Activated gamma-delta T cell treated with anti-CD3 and anti-CD28 coated beads, Interleukin-2, amount 50 U/mL, for 16 hours (primary cell): ENCODE measurements at places on chromosomes 6 and 20.

DNA sequence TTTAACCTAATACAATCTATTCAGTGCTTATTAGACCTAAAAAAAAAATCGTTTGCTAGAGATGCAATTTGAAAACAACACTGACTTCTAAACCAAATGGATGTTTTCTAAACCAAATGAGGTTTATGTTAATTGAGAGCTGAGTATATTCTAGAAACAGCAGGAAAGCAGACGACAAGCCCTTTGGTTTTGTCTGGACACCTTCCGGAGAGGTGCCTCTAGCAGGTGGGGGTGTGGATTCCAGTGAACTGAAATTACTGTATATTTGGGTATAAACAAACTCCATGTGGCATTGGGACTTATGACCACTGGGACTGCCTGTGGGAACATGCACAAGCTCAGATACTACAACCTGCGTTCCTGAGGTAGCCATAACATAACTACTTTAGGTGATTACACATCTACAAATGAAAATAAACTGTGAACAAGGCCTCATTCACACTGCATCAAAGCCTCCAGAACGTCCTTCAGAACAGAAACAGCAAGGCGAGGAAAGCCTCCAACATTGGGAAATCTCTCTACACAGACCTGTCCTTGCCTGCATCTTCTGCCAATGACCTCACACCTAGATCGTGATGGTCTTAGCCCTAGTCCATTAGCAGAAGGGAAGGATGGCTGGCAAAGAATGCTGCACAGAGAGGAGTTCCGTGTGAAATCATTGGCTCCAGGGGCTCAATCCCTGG, 206.8 kb upstream of the FOXQ1 start:
- no peak for DNase-seq

GRCh38 chr20:33915726-33916331, 77.9 kb upstream of the RALY start:
- DNase-seq: peak; percentile 39

GRCh38 chr6:110357298-110357663, 868 bp downstream of the METTL24 start:
- DNase-seq: no peak

DNA sequence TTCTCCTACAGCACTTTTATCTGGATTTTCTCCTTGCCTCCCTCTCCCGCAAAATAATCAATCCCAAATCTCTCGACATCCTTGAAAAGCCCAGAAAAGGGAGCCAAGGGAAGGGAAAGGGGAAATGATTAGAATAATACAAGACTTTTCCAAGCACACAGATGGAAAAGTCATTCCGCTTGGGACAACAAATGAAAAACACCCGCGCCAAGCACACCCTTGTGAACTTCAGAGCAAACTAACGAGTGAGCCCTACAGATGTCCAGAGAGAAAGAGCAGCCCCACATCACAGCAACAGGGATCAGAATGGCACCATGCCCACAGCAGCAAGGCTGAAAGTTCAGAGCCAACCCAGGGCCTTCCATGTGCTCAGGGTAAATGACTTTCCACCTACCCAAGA, 49.6 kb downstream of the NINL start:
- no peak for DNase-seq

- DNase-seq: no peak
Observed at GRCh38 chr20:60589623-60590022, 631.4 kb downstream of the CDH26 start.

GRCh38 chr6:42984924-42985475, 630 bp downstream of the PPP2R5D start:
- no peak for DNase-seq

DNA sequence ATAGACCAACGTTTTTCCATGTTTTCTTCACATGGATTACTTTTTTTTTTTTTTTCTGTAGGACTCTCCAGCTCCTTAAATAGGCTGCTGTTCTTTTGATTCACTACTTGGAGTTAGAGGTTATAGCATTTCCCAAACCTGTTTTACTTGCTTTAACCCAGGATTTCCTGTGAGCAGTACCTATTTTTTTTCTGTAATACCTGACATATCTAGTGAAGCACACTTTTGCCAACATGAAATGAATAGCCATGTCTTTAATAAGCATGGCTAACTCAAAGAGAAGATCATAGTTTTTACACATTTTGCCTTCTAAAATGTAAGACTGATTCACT, 137.0 kb downstream of the FOXA2 start:
- no peak for DNase-seq

DNA sequence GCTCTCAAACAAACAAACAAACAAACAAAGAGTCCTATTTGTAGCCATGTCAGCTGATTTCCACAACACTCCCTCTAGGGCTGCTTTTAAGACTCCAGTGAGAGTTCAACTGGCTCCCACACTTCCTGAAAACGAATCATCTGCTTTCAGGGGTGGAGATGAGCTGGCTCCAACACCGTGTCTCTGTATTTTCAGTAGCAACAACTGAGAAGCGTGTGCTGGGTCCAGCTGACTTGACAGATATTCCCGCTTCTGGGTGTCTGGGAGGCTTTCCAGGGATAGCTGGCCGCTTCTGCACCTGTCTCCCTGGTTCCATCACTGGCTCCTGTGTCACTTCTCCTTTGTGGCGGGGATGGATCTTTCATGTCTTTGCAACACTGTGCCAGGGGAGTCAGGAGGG, 272.5 kb upstream of the SOX4 start:
- no peak for DNase-seq

DNA sequence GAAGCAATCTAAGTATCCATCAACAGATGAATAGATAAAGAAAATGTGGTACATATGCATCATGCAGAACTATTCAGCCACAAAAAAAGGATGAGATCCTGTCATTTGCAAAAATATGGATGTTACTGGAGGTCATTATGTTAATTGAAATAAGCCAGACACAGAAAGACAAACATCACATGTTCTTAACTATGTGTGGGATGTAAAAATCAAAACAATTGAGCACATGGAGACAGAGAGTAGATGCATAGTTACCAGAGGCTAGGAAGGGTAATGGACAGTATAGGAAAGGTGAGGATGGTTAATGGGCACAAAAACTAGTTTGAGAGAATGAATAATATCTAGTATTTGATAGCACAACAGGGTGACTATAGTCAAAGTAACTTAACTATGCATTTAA, 26.3 kb downstream of the GGTLC1 start:
- DNase-seq: no peak

DNA sequence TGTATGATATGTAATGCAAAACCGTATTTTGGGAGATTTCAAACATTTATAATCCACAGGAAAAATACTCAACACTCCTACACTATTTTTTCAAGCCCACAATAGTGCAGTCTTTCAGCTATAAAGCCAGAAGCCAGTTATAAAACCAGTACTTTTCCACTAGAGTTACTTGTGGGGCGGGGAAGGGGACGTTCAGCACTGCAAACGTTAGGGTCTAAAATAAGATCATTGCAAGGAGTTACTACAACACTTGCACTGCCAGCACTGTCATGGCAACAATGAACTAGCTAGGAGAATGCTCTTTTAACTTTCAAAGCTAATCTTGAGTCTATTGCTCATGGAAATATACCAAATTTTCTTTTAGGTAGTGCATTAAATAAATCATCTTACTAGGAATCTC, 14.7 kb downstream of the SESN1 start:
- DNase-seq: no peak

DNA sequence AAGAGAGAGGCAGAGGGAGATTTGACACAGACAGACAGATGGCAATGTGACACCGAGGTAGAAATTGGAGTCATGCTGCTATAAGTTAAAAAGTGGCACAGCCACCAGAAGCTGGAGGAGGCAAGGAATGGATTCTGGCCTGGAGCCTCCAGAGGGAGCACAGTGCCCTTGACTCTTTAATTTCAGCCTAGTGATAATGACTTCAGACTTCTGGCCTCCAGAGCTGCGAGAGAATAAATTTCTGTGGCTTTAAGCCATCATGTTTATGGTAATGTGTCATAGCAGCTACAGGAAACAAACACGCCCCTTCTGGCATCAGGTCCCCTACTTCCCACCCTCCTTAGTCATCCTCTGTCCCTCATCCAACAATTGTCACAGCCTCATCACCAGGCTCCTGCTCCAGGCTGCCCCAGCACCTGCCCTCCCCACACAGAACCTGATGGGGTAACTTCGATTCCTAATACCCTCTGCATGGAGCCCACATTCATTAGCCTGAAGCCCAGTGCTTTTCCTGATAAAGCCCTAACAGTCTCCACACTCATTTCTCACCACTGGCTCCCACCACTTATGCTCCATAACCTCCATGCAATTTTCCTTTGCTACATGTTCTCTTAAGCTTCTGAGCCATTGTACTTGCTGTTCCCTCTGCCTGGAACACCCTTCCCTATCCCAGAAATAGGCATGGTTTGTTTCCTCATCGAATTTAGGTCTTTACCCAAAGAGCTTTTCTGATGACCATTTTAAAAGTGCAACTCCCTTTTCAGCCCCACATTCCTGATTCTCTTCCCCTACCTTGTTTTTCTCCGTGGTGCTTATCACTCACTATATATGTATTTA, 69.7 kb upstream of the TOX2 start:
- no peak for DNase-seq

GRCh38 chr6:153942361-153942760, 96.7 kb upstream of the OPRM1 start:
- DNase-seq: no peak

DNA sequence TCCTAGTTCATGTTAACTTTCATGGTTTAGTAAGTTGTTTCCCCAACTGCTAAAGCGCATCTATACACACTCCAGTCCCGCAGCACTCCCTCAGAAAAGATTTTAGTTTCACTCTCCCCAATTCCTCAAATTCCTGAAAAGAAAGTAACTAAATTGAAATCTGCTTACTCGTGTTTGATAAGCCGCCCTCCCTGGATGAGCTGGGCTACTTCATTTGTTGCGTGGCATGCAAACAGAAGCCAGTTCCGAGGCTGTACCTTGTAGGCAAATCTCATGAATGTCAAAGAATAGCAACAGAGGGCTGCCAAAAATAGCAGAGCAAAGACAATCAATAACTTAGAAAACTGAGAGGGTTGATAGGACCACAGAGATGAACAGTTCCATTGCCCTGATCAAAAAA, 16.9 kb downstream of the MPC1 start:
- DNase-seq: no peak

- no peak for DNase-seq
Observed at GRCh38 chr20:63641146-63641791, 12.0 kb downstream of the STMN3 start.

DNA sequence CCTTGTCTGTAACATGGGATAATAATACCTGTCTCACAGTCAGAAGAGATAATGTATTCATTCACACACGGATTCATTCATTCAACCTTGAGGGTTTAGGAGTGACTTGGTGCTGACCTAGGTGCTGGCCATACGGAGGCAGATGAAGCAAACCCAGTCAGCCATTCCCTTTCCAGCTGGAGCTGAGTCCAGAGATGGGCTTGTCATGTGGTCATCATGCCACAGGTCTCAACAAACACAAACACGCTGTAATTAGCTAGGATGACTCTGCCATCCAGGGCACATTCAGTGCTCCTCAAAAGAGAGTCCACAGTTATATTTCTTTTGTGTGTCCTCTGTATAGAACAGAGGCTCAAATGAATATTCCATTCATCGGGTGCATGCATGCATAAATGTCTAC, 19.5 kb upstream of the PRELID3B start:
- no peak for DNase-seq

DNA sequence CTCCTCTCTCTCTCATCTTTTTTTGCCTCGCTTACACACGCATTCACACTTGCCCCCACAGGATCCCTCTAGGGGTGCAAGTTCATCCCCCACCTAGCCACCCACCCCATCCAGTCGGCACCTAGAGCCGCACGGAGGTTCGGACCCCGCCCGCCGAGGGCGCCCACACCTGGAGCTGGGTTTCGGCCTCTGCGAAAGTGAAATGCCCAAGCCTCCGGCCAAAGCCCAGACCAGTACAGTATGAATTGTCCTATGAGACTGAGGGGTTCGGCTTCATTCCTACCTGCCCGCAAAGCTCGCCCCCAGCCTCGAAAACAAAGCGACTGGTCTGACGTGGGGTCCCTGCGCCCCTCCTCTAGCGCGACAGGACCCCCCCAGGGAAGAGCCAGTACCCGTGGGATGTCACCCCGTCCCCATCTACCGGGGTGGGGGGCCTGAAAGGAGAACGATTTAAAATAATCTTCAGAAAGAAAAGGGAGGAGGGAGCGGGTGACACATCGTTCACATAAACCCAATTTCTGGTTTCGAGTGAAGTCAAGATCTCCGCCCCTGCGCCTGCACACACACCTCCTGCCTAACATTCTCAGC, 1.5 kb downstream of the TFAP2A start:
- DNase-seq: no peak

DNA sequence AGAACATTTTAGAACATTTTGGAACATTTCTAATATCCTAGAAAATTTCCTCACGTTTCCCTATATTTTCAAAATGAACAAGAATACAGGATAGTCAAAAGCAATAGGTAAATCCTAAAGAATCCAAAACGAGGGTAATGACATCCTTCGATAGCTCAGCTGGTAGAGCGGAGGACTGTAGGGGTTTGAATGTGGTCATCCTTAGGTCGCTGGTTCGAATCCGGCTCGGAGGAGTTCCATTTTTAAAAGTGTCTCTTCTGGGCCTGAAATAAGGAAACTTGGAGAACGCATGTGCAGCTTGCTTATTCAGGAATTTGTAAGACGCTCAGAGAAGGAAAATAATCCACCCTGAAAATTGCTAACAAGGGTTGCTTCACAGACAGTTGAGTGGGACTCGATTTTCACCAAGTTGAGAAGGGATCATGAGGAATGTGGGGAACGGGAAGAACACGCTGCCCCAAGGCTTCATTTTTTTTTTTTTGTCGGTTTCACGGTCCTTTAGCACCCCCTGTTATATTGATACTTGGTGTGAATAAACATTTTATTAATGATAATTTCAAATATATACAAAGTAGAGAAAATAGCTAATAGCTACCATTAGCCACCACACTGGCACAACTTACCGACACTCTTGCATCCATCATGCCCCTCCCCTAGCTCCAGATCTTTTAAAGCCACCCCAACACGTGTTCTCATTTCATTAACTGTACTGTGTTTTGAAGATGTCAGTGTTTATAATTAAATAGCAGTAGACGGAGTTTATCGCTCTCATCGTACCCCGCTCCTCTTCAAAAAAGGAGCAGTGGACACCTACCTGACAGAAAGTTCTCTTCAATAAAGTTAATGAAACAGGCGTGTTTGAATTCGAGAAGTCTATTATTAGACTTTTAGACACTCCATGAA, 1.8 kb upstream of the ABT1 start:
- no peak for DNase-seq

DNA sequence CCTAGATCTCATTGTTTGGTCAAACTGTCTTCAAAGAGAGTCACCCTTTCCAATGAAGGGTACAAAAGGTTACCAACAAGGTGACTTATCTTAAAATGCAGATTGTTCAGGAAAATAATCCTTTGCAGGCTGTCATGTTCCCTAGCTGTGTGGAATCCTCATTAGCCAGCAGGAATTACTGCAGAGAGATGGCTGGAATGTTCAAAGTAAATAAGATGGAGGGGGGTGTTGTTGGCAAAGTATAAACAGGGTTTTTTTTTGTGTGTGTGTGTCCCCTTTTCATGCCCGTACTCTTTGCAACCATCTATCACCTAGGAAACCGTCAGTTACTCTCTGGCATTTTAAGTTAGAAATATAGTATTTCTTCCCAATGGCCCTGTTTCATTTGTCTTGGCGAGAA, 6.5 kb downstream of the NEDD9 start:
- no peak for DNase-seq

GRCh38 chr6:51678905-51679620, 408.4 kb downstream of the PKHD1 start:
- DNase-seq: no peak
